GM20000 (cell line): ENCODE measurements at places on chromosomes 6 and 20.
A peak's percentile ranks its signal among the peaks of the same experiment; 100 is the strongest.

DNA sequence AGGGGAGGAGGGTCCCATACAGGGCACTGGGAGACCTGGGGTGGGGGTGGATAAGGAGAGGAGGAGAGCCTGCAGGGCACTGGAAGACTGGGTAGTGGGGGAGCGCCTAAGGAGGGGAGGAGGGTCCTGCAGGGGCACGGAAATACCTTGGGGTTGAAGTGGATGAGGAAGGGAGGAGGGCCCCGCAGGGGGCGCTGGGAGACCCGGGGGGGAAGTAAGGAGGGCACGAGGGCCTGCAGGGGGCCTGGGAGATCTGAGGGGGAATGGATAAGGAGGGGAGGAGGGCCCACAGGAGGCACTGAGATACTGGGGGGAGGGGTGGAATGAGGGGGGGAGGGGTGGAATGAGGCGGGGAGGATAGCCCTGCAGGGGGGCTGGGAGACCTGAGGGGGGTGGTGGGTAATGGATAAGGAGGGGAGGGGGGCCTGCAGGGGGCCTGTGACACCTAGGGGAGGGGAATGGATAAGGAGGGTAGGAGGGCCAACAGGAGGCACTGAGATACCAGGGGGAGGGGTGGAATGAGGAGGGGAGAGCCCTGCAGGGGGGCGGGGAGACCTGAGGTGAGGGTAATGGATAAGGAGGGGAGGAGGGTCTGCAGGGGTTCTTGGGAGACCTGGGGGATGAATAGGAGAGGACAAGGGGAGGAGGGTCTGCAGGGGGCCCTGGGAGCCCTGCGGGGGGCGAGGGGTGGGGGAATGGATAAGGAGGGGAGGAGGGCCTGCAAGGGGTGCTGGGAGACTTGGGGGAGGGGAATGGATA lies 567 bp upstream of the CTCFL start:
- DNase-seq: no peak

DNA sequence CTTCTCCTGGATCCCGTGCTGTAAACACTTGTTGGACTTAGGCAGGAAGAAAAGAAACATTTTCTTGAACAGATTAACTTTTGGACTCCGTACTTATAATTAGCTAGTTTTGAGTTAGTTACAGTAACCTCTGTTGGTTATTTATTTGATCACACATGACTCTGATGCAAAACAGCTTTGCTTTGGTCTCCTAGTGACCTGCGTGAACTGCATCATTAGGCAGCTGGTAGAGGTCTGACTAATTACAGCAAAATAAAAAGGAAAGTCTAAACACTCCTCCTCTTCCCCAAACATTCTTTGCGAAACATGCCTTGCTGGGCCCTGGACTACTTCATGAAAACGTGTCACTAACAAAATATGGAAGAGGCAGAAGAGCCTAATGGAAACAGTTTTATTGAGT lies 61.1 kb upstream of the ZFP64 start:
- DNase-seq: no peak

GRCh38 chr6:52331793-52332457 lies 30.0 kb upstream of the PAQR8 start:
- no peak for DNase-seq

- DNase-seq: no peak
Observed at GRCh38 chr20:709991-710779, 34.6 kb upstream of the SCRT2 start.

DNA sequence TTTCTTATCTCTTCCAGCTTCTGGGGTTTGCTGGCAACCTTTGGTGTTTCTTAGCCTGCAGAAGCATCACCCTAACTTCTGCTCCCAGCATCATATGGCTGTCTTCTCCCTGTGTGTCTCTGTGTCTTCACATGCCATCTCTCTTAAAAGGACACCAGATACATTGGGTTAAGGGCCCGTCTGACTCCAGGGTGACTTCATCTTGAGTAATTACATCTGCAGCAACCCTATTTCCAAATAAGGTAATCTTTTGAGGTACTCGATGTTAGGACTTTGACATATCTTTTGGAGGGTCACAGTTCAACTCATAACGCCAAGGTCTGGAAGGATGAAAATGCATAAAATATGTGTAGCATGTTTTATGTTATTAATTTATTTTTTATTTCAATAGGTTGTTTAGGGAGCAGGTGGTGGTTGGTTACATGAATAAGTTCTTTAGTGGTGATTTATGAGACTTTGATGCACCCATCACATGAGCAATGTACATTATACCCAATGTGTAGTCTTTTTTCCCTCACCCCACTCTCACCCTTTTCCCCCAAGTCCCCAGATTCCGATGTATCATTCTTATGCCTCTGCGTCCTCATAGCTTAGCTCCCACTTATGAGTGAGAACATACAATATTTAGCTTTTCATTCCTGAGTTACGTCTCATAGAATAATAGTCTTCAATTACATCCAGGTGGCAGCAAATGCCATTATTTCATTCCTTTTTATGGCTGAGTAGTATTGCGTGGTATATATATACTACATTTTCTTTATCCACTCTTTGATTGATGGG lies 131.1 kb downstream of the TBXT start:
- DNase-seq: no peak

- DNase-seq: no peak
Observed at GRCh38 chr20:347317-347639, 367 bp downstream of the NRSN2 start.

GRCh38 chr6:35776364-35777215 lies at the start of gene CLPSL2:
CLPSL2 (plus strand) TSS chr6:35776598; CDS start chr6:35776619, 21 bp downstream.
- peak; percentile 61 for DNase-seq

DNA sequence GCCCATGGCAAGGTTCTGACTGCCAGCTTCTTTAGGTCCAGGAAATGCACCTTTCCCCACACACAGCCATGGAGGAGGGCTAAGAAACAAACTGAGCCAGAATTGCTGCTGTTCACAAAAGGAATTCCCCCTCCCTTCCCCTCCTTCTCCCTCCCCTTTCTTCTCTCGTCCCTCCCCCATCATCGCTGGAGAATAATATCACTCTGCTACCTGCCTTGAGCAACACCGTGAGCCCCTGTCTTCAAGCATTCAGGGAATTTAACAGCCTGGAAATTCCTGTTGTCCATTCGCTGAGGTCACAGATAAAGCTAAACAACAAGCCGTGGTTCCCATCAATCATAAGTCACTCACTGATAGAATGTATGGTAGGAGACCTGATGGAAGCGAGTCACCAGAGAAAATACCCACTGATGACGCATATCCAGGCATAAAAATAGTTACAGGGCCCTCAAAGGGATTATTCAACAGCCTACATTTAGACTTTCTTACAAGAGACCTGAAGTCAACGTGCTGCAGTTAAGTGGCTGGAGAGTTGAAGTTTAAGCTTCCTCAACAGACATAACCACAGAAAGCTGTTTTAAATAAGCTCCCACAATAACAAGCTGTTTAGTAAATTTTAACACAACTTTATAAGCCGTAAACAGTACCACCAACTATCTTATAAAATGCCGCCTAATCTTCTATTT lies 59.7 kb downstream of the HIVEP2 start:
- peak; percentile 41 for DNase-seq

- no peak for DNase-seq
Observed at GRCh38 chr6:33929575-33930288, 125.9 kb upstream of the MLN start.

- DNase-seq: no peak
Observed at GRCh38 chr6:157070403-157071107, 252.8 kb downstream of the TMEM242 start.

DNA sequence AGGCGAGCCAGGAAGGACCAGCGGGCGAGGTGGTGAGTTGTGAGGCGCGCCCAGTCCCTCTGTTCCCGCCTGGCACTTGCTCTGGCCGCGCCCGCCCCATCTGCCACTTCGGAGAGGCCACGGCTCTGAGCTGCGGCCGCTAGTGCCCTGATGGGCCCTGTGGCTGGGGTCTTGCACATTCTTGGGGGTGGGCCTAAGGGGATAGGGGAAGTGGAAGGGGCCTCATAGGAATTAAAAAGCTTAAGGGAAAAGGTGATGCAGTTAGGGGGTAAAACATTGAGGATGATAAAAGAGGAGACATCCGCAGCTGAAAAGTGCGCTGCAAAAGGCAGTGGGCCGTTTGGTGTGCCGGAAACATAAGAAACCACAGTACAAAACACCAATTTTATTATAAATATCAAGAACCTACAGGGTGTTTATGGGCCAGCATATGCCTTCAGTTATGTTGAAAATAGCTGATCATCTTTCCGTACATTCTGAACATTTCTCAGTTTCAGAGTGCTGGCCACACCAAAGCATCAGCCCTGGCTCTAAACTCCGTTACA lies 1.1 kb upstream of the PSMB8 start:
- DNase-seq: no peak

DNA sequence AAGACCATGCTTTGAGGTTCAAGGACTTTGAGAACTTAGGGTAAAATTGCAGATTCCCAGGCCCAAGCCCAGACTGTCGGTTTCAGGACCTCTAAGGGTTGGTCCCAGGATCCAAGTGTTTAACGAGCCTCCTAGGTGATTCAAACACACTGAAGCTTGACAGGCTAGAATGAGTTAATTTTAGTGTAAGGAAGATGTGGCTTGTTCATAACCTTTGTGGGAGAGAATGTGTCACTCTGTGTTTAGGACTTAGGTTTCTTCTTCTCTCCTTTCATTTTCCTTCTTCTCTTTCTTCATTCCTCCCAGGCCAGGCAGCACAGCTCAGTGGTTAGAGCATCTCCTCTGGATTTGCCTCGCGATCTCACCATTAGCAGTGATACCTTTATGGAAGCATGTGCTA lies 104.8 kb upstream of the KCNG1 start:
- DNase-seq: no peak

DNA sequence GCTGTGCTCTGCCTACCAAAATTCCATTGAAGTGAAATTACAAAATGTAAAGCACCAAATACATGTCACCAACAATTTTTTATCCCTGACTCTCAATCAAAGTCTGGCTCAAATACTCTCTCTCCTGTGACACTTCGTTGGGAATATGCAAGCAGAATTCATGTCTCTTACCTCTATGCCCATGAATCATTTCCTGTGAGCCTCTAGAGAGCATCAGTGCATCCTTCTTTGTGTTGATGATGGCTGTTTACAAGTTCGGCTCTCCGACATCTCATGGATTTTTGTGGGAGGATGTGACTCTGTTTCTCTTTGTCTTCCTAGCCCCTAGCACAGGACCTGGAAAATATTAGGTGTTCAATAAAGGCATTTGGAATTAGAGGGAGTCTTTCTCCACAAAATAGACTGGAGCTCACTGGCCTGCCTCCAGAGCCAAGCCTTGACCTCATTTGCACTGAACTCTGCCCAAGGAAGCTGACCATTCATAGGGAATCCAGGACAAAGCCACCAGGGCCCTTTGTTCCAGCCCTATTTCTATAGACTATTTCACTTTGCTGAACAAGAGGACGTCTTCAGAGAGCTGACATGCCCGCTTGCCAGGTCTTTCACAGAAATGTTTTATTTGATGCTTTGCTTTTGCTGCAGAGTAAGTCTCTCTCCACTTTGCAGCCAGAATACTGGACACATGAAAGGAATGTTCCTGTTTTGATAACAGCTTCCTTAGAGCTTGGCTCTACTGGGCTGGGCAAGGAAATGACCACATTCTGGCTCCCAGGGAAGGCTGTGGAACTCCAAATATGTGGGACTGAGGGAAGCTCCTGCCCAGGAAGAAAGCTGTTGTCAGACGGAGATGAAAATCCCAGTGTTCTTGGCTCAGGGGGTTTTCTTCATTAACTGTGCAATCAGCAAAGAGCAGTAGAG lies 194.5 kb upstream of the CDYL start:
- DNase-seq: no peak

GRCh38 chr6:125363039-125363823 lies 61.5 kb upstream of the HDDC2 start:
- no peak for DNase-seq
